Left lobe of liver (tissue), 2 donors: ENCODE measurements at places on chromosomes 7 and 10. TPM values are rescaled to one million over a fixed set of nuclear protein-coding genes. Genes with fewer than 3 reads are reported as not detected.

GRCh38 chr7:42407833-42408232 lies 170.8 kb upstream of the GLI3 start:
- DNase-seq, result no peak

- DNase-seq, result no peak
Measured at GRCh38 chr7:44845451-44845850, 2.4 kb downstream of the H2AZ2 start.

DNA sequence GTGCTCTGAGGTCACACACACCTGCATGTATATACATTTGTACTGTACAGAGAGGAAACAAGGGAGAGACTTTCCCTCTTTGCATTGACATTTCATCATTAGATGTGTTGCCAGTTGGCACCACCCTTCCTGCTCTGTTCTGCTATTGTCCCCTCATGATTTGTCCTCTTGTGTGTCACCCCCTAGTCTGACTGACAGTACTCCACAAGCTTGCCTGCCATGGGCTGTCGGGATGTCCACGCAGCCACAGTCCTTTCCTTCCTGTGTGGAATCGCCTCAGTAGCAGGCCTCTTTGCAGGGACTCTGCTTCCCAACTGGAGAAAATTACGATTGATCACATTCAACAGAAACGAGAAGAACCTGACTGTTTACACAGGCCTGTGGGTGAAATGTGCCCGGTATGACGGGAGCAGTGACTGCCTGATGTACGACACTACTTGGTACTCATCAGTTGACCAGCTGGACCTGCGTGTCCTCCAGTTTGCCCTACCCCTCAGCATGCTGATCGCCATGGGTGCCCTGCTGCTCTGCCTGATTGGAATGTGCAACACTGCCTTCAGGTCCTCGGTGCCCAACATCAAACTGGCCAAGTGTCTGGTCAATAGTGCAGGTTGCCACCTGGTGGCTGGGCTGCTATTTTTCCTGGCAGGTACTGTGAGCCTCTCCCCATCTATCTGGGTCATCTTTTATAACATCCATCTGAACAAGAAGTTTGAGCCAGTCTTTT lies 9.4 kb downstream of the CLDN12 start:
- peak; percentile 77 for DNase-seq

- no peak for DNase-seq
Measured at GRCh38 chr10:70761031-70761601, 24.1 kb downstream of the TBATA start.

- DNase-seq, result no peak
Measured at GRCh38 chr7:130160455-130160854, 44.8 kb downstream of the TMEM209 start.

- DNase-seq, result no peak
Measured at GRCh38 chr7:154388999-154389398, 336.8 kb downstream of the DPP6 start.

- DNase-seq, result no peak
Measured at GRCh38 chr7:134940729-134941128, 45.6 kb upstream of the AGBL3 start.

KIAA1549 gene
- 0.53 TPM for total RNA-seq
